Smooth muscle cell of the umbilical artery (primary cell): ENCODE measurements at places on chromosomes 13 and 19. TPM values are rescaled to one million over a fixed set of nuclear protein-coding genes. Genes with fewer than 3 reads are reported as not detected.

The MARK4 gene
- total RNA-seq: 16.3 and 19.9 TPM in 2 replicates

The CRLF1 gene
- total RNA-seq: 0.55 and 3.0 TPM in 2 replicates

The ZNF471 gene
- total RNA-seq: 5.3 and 9.1 TPM in 2 replicates

The ZNF556 gene
- total RNA-seq: not detected in 2 replicates

The WTIP gene
- total RNA-seq: 42.5 and 46.4 TPM in 2 replicates

The CCDC70 gene
- not detected in 2 replicates for total RNA-seq

The ABHD17A gene
- total RNA-seq: 53.4 and 60.9 TPM in 2 replicates
